ENCODE measurements at places on chromosomes 6 and 20.

GRCh38 chr6:97030431-97030830, 105.9 kb downstream of the KLHL32 start:
- DNase-seq: no peak

DNA sequence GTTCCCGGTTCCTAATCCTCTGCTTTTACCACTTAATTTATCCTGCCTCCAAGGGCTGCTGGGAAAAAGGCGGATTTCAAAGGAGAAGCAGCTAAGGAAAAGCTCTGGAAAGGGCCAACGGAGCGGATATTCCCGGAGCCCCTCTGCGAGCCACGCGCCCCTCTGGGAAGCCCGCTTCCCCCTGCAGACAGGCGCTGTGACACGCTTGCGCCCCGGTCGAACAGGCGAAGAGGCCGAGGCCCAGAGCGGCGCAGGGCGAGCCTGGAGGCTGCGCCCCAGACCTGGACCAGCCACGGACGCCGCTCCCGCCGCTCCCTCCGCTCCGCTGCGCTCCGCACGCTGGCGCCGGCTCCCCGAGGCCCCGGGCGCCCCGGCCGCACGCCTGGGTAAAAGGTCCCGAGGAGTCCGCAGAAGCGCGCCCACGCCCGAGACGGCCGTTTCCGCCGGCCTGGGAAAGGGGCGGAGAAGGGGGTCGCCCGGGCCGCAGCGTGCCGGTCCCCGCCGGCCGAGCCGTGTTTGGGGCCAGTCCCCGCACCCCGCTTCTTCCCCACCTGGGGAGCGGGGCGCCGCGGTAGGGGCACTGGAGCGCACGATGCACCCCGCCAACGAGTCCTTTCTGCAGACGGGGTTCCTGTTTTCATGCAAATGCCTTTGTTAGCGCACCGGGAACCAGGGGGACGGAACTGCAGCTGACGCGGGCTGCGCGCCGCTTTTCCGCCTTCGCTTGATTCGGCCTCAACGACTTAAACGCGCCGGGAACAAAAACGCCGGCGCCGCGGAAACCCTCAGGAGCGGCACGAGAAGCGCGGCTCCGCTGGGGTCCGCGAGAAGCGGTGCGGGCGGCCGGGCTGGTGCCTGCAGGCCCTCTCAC, 91.9 kb upstream of the SIRPA start:
- DNase-seq: no peak

- no peak for DNase-seq
Observed at GRCh38 chr6:46923476-46923875, 1.7 kb upstream of the ADGRF5 start.

DNA sequence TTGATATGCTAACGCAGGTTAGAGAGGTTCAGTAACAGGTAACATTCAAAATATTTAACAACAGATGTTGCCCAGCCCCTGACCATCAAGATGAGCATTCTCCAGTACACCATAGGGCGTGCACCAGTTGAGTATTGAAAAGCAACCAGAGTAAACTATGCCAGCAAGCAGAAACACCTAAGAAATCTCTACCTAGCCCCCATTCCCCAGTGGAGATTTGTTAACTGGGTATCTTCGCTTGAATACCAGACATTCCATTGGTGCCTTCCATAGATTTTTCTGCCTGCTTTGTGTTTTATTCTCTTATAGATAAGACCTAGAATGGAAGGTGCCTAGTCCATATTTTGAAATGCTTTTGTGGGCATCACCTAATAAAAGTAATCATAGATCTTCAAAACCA, 623.9 kb downstream of the KIF16B start:
- no peak for DNase-seq

DNA sequence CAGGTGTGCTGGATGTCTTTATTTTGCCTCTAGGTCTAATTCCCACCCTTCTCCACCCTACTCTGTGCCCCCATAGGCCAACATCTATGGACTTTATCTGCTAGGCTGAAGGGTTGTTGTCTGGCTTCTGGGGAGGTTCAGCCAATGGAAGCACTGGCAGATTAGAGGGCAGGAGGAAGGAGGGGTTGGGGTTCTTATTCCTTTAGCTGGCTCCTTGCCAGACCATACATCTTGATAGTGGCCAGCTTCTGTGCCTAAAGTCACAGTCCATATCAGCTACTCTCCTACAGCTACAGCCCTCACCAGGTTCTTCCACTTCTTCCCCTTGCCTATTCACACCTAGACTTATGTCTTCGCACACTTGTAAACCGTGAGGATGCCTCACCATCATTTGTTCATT, 41.1 kb downstream of the ROS1 start:
- no peak for DNase-seq

DNA sequence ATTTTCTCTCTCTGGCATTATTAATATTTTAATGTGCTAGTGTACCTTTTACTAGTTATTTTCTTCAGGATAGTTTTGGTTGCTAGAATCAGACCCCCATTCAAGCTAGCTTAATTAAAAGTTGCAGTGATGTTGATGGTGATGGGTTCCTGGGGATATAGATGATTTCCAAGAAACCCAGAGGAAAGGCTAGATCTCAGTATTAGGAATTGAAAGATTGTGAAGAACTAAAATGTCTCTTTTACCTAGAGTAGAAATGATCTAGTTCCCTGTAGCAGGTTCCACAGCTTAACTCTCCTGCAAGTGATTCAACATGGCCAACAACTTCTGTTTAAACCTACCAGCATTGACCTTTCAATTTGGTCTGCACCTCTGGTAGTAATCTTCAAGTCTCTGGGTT, 78.6 kb downstream of the DOK5 start:
- no peak for DNase-seq
